ENCODE measurements at places on chromosomes 7 and 10.

DNA sequence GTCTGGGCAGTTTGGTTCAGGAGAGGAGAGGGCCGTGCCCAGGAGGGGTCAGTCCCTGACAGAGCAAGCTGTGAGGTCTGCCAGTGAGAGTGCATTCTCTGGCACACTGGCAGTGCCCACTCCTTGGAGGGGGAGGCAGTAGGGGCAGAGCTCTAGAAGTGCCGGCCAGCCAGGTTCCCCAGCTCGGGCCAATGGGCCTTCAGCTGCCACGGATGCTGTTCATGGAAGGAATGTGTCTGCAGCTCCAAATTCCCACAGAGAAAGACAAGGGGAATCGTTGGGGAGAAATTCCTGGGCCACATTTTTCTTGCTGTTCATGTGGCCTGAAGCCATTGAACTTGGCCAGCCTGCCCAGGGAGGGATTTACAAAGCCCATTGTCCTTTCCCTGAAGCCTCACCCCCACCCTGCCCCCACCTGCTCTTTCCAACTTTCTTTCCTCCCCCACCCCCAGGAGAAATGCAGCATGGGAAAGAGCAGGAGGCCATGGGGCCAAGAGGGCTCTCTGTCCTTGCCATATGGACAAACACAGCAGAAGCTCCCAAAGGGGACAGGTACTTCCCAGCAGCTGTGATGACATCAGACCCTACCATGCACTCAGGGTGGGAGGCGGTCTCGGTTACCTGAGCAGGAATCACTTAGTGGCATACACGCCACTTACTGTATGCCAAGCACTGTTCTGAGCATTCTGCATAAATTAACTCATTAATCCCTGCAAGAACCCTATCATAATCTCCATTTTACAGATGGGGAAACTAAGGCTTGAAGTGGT lies 70.7 kb downstream of the ARHGAP22 start:
- DNase-seq = no peak

DNA sequence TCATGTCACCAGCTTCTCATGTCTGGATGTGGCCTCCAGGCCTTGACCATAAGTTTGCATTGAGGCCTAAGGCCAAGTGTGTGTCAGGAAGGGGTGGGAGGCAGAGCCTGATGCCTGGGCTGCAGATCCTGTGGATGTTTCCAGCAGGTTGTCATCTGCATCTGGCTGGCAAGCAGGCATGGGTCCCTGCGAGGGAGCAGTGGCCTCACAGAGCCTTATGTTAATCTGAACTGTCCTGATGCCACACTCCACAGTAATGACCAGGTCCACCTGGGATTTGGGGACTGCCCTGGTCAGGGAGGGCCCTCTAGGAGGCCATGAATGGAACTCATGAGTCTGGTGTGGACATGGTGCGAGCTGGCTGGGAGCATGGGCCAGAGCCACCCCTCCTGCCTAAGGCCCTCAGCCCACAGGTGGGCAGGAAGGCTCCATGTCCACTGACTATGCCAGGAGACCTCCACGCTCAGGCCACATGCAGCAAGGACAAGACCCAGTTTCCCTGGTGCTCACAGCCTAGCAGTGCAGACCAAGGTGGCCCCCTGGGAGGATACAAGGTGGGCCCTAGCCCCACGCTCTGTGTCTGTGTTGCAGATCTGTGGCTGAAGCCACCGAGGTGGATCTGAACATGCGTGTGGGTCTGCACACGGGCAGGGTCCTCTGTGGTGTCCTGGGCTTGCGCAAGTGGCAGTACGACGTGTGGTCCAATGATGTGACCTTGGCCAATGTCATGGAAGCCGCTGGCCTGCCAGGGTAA lies 83.1 kb downstream of the ADCY1 start:
- DNase-seq = no peak

GRCh38 chr7:106038289-106038688 lies 73.8 kb downstream of the SYPL1 start:
- DNase-seq = no peak

GRCh38 chr10:26227786-26228185 lies 11.2 kb downstream of the GAD2 start:
- DNase-seq = no peak

GRCh38 chr10:42488416-42488815 lies 150.0 kb downstream of the ZNF33B start:
- peak; percentile 19 for DNase-seq

DNA sequence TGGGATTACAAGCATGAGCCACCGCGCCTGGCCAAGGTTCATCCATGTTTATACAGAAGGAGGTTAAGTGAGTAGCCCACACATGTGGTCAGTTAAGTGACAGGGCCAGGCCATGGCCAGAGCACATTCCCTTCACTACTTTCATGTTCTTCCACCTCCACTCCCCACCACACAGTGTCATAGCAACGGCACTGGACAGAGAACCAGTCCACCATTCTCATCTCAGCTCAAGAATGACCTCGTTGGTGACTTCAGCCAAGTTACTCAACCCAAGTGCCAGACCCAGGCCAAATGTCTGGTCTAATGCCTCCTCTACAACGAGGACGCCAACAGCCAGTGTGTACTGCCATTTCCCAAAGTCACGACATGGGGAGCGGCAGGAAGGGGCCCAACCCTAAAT lies 62.4 kb downstream of the INHBA start:
- no peak for DNase-seq

DNA sequence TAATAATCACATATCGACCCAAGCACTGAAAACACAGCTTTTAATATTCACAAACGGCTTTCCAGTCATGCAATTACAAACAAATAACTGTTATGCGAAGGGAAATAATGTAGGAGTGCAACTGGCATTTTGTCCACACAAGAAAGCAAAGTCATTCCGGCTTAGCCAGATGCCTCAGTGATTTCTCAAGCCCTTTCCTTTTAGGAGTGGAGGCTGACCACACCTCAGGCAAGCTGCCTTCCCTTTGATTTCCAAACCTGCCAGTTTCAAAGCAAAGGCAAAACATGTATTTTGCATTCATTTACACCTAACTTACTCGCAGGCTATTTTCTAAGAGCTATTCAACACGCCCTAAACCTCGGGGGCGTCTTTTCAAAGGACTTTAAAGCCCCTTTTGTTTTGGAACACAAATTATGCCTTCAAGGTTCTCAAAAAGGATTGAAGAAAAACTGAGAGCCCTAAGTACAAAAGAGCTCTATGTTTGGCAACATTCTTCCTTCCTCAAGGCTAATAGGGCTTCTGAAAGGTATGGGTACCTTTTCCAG lies 109.6 kb downstream of the CPXM2 start:
- no peak for DNase-seq

- peak; percentile 26 for DNase-seq
Measured at GRCh38 chr7:39248041-39248691, 270.5 kb downstream of the POU6F2 start.

GRCh38 chr7:46237466-46237865 lies 316.4 kb upstream of the IGFBP3 start:
- no peak for DNase-seq

DNA sequence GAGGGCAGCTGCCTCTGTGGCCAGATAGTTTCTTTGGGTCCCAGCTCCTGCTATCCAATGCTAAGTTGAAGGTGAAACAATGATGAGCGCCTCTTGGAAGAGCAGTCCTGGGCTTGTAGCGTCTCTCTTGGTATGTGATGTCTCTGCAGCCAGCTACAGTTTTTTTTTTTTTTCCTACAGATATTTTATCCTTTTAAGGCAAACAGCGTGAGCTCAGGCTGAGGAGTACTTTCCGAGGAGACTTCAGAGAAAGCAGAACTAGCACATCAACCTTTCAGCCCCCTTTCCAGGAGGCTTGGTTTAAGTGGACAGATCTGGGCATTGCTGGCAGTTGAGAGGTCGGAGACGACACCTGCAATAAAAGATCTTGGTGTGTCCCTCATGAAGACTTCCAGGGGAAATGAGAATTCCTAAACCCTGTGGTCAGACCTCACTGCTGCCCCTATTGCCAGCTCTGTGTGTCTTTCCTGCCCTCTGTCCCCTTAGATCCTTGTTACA lies 9.1 kb downstream of the PRKG1 start:
- peak; percentile 86 for DNase-seq

- DNase-seq = peak; percentile 44
Measured at GRCh38 chr10:9253121-9253520, 1198.6 kb downstream of the GATA3 start.

- DNase-seq = no peak
Measured at GRCh38 chr7:28329661-28330363, 82.5 kb upstream of the CREB5 start.

- DNase-seq = no peak
Measured at GRCh38 chr7:2214636-2215035, 18.1 kb downstream of the MAD1L1 start.

DNA sequence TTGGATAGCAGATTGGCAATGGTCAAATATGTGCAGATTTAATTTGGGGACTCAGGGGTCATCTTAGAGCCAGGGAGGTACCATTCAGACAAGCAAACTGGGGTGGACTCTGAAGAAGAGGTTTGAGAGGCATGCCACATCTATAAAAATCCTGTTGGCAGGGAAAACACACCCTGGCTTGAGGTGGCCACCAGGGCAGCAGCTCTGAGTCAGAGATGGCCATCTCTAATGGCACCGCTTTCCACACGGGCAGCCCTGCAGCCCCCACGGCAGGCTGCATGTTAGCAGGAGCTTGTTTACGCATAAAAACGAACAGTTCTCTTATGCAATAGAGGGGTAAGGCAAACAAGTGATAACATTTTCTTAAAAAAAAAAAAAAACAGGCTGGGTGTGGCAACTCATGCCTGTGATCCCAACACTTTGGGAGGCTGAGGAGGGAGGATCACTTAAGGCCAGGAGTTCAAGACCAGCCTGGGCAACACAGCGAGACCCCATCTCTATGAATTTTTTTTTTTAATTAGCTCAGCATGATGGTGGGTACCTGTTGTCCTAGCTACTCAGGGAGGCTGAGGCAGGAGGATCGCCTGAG lies 14.9 kb downstream of the DLG5 start:
- DNase-seq = no peak

GRCh38 chr7:140440593-140440992 lies 36.7 kb downstream of the RAB19 start:
- no peak for DNase-seq

DNA sequence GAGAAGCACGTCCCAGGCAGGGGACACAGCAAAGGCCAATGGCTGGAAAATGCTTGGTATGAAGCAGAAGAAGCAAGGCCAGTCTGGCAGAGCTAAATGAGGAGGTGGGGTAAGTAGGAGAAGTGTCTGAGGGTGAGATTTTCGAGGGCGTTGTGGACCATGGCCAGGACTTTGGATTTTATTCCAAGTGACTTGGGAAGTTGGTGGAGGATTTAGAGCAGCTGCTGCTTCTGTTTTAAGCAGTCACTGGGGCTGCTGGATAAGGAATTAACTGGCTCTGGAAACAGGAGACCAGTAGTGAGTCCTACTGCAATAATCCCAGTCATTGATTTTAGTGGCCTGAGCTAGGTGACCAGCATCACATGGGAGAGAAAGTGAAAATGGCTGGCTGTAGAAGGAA lies 67.6 kb upstream of the GSDME start:
- DNase-seq = peak; percentile 48

DNA sequence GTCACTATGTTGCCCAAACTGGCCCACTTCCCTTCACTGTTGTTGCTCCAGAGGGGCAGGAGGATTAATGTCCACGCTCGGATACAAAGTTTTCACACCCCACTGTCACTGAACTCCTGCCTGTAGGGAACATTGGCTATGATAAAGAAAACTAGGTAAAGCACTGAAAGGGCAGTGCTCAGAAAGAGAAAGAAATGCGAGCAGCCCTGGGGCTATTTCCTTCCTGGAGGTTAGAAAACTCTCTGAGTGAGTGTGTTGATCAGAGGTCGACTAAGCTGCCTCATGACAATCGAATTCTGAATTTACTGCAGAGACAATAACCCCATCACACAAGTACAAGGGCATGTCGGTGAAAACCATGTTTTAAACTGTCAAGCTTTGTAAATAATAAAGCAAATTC lies 227.2 kb upstream of the PITRM1 start:
- no peak for DNase-seq

DNA sequence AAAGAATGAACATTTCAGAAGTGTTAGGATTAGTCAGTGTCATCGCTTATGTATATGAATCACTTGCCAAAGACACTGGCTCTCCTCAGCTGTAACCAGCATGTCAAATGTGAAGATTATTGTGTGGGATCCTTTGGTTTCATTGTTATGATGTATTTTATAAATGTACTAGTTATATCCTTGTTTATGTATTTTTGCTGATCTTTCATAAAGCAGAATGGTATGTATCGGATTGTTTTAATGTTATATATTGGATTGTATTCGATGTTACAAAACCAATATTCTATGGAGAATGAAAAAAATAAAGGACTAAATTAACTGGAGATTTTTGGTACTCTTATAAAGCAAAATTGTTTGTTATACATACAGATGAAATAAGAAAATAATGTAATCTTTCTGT lies 49.2 kb downstream of the ACADSB start:
- DNase-seq = no peak

DNA sequence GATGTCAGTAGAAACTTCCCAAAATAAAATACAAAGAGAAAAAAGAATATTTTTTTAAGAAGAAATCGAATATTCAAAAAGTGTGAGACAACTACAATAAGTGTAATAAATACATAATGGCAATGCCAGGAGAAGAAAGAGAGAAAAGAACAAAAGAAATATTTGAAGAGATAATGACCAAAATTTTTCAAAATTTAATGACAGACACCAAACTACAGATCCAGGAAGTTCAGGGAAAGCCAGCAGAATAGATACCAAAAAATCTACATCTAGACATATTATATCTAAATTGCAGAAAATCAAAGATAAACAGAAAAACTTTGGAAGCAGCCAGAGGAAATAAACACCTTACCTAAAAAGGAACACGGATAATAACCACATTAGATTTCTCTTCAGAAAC lies 66.8 kb upstream of the CDK1 start:
- DNase-seq = no peak

GRCh38 chr10:18230794-18231193 lies 90.6 kb downstream of the CACNB2 start:
- DNase-seq = no peak

- DNase-seq = no peak
Measured at GRCh38 chr7:45687721-45688120, 113.6 kb downstream of the ADCY1 start.

- DNase-seq = no peak
Measured at GRCh38 chr10:103895411-103896186, 22.4 kb downstream of the STN1 start.

DNA sequence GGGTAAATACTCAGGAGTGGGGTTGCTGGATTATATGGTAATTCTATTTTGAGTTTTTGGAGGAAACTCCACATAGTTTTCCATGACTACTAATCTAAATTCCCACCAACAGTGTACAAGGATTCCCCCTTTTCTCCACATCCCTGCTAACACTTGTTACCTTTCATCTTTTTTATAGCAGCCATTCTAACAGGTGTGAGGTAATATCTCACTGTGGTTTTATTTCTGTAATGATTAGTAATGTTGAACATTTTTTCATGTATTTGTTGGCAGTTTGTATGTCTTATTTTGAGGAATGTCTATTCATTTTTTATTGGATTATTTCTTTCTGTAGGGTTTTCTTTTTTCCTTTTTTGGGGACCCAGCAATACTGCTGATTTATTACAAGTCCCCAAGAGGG lies 14.9 kb downstream of the TAF3 start:
- DNase-seq = no peak

- no peak for DNase-seq
Measured at GRCh38 chr7:118699222-118699621, 474.7 kb downstream of the ANKRD7 start.
